ENCODE measurements at places on chromosomes 7 and 10. TPM values are rescaled to one million over a fixed set of nuclear protein-coding genes. Genes with fewer than 3 reads are reported as not detected.

GRCh38 chr7:28488061-28488791 lies 75.9 kb downstream of the CREB5 start:
- H3K36me3 ChIP-seq = no peaks in the 10 kb centered on the region
- no peak overlapping the region for H3K4me3 ChIP-seq
- H3K4me1 ChIP-seq = no peaks in the 10 kb centered on the region
- DNase-seq = no peak
- no peak overlapping the region for H3K27ac ChIP-seq

DNA sequence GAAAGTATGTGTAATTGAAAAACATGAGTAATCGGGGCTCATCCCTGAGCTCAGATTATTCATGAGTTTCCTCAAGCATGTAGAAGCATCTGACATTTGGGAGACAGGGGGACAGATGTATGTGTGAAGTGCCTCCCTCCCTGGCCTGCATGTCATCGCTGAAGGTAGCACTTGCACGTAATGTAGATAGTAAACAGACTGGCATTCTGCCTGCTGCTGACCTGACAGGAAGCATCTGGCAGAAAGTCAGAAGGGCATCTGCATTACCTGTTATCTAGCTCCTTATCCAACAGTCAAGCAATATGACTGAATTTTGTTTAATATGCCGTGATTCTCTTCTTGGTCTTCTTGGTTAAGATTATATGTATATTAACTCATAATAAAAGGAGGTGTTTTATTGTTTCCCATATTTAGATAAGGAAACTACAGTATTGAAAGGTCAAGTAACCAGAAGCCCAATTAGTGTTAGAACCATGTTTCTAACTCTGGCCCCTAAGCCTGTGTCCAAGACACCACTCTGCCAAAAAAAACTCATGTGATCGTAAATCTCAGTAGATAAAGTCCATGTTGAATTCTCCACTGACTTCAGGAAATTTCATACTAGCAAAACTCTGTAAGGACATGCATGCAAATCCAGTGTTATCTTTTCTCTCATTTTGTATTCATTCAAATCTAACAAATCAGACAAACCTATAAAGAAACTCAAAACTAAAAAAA lies 918.1 kb upstream of the MBL2 start:
- DNase-seq = no peak
- H3K4me3 ChIP-seq = no peak overlapping the region
- H3K36me3 ChIP-seq = no peaks in the 10 kb centered on the region
- no peak overlapping the region for H3K27ac ChIP-seq

DNA sequence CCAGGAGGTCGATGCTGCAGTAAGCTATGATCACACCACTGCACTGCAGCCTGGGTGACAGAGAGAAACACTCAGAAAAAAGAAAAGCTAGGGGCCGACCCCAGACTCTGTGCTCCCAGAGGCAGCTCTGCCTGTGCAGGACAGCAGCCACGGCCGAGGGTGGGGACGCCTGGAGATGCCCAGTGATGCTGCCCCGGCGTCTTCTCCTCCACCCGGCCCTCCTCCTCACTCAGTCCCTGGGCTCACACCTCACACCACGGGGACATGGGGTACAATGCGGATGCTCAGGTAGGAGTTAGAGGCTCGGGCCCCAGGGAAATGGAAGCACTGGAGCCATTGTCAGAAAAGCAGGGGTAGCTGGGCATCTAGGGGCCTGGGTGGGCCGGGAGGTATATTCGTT lies 46.3 kb upstream of the ELFN1 start:
- no peak overlapping the region for H3K27ac ChIP-seq
- H3K4me3 ChIP-seq = no peak overlapping the region
- no peaks in the 10 kb centered on the region for H3K27me3 ChIP-seq
- H3K36me3 ChIP-seq = no peaks in the 10 kb centered on the region

GRCh38 chr7:29619848-29620555 lies 56.4 kb downstream of the PRR15 start:
- no peaks in the 10 kb centered on the region for H3K4me1 ChIP-seq
- no peak for DNase-seq
- H3K4me3 ChIP-seq = no peak overlapping the region
- H3K27ac ChIP-seq = no peak overlapping the region
- H3K27me3 ChIP-seq = no peaks in the 10 kb centered on the region
- H3K36me3 ChIP-seq = no peaks in the 10 kb centered on the region

DNA sequence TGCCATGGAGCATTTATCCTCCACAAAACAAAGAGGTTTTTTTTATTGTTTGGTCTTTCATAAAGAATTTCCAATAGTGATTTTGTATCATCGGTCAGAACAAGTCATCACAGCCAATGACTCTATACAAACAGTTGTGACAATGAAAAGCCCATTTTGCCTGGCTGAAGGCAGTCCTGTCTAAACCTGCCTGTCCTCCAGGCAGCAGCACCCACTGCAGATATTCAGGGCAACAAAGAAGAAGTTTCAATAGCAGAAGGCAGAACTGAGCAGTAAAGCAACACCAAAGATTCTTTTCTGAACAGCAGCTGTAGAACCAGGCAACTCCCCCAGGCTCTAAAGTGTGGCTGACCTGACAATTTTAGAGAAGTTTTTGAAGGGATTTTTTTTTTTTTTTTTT lies 169.4 kb downstream of the FGFR2 start:
- no peak for DNase-seq
- no peak overlapping the region for H3K27ac ChIP-seq
- H3K4me1 ChIP-seq = no peaks in the 10 kb centered on the region
- H3K4me3 ChIP-seq = no peak overlapping the region

DNA sequence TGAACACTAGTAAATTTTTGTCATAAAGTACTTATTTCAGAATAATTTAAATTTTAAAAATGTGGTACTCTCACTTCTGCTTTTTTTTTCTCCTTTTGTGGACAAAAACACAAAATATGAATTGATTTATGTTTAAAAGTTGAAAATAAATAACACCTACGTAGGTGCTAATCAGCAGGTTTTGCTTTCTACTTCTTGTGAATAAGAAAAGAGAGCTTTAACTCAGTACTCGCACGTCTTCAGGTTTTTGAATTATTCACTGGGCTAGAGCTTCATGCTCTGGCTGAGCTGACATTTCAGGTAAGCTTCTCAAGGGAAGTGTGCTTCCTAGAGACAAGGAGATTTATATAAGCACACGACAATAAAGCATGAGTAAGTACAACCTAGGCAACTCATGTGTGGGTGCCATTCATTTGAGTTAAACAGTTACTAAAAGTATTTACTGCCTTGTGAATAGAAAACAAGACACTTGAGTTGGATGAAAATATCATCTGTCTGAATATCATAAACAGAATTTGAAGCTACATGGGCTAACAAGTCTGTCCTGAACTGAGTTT lies 190.0 kb upstream of the POT1 start:
- no peak for DNase-seq
- H3K36me3 ChIP-seq = no peaks in the 10 kb centered on the region
- no peak overlapping the region for H3K27ac ChIP-seq
- no peaks in the 10 kb centered on the region for H3K27me3 ChIP-seq
- H3K4me3 ChIP-seq = no peak overlapping the region

DNA sequence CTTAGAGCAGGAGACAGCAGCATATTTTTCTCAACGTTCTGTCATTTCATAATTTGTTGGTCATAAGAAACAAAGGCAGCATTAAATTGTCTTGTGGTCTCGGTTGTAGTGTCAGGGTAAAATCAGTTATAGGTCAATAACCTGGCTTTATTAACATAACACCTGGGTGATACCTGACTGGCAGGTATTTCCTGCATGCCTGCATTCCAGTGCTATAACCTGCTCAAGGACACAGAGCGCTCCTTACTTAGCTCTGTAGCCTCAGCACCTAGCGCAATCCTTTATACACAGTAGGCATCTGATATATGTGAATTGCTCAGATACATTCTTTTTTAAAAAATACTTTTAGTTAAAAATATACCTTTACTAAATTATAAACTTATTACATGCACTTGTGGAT lies 38.9 kb upstream of the PRKG1 start:
- DNase-seq = no peak
- H3K4me3 ChIP-seq = no peak overlapping the region
- H3K4me1 ChIP-seq = no peaks in the 10 kb centered on the region
- H3K27me3 ChIP-seq = no peaks in the 10 kb centered on the region
- no peaks in the 10 kb centered on the region for H3K36me3 ChIP-seq
- H3K27ac ChIP-seq = no peak overlapping the region

DNA sequence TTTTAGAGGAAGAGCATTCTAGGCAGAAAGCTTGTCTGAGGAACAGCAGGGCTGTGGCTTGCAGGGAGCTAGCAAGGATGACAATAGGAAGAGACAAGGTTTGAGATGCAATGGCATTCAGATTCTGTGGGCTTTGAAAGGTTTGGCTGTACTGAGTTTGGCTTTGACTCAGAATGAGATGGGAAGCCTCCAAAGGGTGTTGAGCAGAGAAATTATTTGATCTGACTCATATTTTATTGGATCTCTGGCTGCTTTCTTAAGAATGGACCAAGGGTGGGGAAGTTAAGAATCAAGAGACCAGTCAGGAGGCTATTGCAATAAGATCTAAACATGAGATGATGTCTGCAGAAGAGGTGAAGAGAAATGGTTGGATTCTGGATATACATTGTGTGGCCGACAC lies 273.2 kb downstream of the CDK14 start:
- H3K27me3 ChIP-seq = no peaks in the 10 kb centered on the region
- H3K27ac ChIP-seq = no peak overlapping the region
- H3K4me1 ChIP-seq = no peaks in the 10 kb centered on the region
- no peak for DNase-seq
- H3K4me3 ChIP-seq = no peak overlapping the region

DNA sequence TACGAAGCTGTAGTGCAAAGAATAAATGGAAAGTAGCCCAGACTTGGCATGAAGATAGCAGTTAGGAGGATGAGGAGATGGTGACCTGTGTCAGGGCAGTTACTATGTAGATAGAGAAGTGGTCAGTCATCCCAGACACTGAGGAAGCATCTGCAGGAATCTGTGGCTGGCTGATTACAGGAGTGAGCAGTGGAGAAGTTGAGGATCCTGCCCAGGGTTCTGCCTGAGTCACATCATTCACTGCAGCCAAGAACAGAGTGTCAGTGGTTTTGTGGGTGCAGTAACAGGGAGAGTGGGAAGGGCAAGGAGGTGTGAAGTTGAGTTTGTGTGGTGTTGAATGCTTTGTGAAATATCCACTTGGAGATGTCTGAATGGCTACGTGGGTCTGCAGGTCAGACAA lies 676.4 kb upstream of the NRP1 start:
- no peaks in the 10 kb centered on the region for H3K27me3 ChIP-seq
- H3K4me3 ChIP-seq = no peak overlapping the region
- H3K27ac ChIP-seq = no peak overlapping the region
- H3K36me3 ChIP-seq = no peaks in the 10 kb centered on the region
- no peak for DNase-seq

DNA sequence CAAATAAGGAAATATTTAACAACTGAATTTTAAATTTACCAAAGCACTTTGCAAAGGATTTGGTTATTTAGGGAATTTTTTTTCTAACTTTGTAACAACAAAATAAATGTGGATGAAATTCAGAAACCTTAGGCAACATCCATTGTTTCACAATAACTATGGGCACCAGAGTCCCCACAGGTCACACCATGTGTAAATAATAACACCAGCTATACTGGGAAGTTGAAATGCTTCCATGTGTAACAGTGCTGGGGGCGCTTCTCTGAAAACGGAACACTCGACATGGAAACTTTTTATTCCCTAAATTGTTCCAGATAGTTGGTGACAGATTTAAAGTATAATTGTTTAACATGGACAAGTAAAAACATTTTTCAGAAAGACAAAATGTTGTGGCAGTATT lies 818.6 kb downstream of the TNS3 start:
- H3K27me3 ChIP-seq = no peaks in the 10 kb centered on the region
- H3K36me3 ChIP-seq = no peaks in the 10 kb centered on the region
- DNase-seq = no peak
- H3K4me3 ChIP-seq = no peak overlapping the region
- H3K4me1 ChIP-seq = no peaks in the 10 kb centered on the region

Gene KCNIP2
- 2.3 TPM for total RNA-seq

Gene ASZ1
- not detected for total RNA-seq

Gene GRM3
- total RNA-seq = not detected

Gene COX15
- 32.9 TPM for total RNA-seq

Gene SFRP5
- total RNA-seq = 0.43 TPM

Gene IFIT1
- total RNA-seq = 6.5 TPM

Gene TRPV5
- not detected for total RNA-seq

Gene ITIH5
- not detected for total RNA-seq

Measured in naive thymus-derived CD4-positive, alpha-beta T cell (primary cell).